ENCODE measurements at places on chromosomes 5 and 9.

DNA sequence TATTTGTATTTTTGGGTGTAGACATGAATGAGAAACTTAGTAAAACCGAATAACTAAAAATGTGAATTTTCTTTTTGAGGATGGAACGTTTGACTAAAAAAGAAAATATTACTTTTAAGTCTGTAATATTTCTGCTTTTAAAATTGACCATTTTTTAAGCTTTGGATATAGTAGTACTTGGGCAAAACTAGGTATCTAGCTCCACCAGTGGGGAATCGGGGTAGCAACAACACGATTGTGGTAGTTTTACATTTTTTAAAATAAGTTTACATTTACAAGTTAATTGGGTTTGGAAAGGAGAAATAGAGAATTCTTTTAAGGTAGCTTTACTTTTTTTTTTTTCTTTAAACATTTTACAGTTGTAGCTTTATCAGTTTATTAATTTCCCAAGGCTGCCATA is 154.4 kb downstream of the MAN2A1 start:
- DNase-seq: no peak

DNA sequence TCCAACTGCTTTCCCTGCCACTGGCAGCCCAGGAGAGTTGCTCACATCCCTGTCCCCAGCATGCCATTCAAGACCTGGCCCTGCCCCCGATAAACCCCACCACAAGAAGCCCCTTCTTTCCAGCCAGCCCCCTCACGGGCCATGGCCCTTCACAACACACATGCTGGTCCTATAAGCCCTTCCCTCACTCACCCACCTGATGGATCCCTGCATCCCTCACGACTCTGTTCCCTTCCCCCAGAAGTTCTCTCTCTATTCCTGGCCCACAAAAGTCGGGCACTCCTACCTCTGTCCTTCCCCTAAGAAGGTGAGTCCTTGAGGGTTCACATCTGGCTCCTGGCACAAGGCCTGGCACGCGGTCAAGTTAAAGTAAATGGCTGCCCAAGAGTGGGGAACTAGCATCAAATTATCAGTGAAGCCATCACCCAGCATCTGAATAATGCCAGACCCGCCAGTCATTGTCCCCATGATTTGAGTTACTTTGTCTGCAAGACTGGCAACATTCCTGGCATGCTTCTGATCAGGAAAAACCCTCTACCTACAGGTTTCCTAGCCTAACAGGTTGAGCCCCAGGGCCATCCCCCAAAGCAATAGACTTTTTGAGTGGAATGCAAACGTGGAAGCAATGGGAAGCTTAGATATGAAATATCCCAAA is 65.9 kb downstream of the CRB2 start:
- peak; percentile 11 for DNase-seq

DNA sequence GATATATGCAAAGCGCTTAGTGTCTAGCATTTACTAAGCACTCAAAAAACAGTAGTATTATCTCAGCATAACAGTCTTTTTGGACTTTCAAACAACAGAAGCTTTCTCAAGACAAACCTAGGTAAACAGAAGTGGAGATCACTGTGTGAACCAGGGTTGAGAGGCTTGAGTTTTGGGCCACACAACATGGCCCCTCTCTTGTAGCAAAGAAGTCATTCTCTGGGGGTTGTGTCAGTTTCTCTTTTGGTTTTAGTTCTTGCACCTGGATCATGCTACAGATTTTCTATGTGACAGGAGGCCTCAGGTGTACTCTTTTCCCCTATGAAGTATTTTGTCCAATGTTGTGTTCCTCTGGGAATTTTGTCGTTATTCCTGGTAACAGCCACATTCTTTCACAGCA is 30.0 kb downstream of the INSYN2B start:
- DNase-seq: no peak

DNA sequence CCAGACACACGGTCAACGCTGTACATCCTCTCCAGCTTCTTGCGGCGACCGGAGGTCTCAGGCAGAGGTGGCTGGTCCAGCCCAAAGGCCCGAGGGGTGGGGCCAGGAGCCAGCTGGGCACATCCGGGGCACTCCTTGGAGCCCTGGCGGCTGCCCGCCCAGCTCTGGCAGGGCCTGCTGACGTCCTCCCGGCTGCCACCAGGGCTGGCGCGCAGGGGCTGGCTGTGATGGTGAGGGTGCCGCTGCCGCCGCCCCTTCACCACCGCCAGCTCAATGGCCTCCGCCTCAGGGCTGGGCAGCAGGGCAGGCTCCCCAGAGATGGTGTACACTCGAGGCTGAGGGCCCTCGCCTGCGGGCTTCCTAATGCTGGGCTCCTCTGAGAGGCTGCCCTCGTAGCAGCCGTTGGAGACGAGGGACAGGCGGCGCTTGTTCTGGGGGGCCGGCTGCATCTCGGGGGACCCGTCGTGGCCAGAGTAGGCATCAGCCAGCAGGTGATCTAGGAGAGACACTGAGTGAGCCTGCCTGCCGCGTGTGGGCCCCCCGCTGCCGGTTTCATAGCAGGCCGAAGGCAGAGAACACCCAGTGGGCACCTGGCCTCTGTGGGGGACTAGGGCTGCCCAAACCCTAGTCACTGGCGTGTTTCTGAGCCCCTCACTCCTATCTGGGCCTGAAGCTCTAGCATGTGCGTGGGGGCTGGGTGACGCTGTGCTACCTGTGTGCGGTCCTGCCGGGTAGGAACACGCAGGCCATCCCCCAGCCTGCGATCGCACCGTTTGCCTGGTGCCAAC is 1.5 kb downstream of the NSMF start:
- peak; percentile 33 for DNase-seq

DNA sequence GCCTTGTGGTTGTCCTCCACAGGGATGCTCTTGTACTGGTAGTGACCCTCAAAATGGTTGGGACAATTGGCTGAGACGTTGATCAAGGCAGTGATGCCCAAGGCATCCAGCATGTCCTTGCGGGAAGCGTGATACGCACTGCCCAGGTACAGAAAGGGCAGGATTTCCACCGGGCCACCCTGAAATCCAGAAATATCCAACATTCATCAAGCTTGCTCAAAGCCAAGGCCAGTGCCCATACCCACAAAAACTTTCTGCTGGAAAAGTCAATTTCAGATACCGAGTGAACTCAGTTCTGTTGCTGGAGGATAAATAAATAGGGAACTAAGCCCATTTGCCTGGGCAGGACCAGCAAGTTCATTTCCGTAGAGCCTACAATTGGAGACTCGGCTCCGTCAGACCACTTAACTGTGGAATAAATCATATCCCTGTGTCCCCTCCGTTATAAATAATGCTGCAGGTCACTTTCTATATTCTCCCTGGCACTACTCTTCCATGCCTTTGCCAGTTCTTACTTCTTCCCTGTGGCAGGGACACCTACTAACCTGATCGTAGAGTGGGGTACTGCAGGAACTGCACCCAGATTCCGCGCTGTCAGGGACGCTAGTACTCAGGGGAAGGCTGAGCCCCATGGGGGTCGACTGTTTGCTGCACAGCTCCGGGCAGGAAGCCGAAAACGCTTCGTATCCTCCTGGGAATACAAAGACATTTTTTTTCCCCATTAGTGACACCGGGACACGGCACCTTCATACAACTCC is 1.2 kb downstream of the DUSP1 start:
- no peak for DNase-seq
